ENCODE measurements at places on chromosomes 2 and 18.

DNA sequence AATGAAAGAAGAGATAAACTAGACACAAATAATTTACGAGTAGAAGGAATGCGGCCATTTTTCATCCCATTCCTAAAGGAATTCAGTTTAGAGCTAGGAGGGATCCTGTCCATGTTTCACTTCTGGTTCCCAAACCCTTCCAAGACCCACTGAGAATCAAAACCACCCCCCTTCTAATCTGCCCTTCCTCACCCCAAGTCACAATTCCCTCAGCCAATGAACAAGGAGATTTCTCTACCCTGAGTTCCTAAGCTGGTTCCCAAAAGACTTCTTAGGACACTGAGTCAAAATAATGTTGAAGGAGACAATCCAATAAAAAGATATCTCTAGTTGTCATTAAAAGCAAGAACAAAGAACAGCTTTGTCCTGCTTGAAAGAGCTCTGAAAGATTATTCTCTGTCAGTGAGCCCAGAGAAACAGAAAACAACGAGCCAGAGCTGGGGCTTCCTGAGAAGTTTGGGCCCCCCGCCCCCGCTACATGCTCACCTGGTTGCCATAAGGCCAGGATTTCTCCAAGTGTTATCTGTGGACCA lies 45.7 kb downstream of the STK39 start:
- DNase-seq, result no peak

DNA sequence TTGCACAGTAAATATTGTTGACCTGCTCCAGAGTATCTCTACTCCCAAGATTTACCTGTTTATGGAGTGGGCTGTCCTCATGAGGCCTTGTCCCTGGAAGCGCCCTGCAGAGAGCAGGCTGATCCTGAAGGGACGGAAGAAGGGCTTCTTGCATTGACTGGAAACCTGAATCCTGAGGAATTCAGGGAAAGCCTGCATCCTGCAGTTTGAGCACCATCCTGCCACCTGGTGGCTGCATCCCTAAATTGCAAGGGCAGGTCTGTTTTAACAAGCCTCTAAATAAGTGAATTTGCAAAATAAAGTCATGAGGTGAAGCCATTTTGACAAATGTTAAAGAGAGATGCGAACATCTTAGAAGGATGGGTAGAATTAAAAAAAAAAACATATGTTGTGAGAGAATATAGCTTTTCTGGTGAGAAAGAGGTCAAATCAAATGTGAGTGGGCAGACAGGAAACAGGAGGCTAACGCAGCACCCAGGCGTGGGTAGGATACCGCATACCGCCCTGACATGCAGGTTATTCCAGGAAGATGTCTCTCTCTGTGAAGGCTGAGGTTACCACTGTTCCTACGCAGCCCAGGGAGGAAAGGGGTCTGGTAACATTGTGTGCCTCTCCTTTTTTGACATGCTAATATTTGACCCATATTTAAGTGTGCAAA lies 754.9 kb downstream of the RNF144A start:
- peak; percentile 75 for DNase-seq

DNA sequence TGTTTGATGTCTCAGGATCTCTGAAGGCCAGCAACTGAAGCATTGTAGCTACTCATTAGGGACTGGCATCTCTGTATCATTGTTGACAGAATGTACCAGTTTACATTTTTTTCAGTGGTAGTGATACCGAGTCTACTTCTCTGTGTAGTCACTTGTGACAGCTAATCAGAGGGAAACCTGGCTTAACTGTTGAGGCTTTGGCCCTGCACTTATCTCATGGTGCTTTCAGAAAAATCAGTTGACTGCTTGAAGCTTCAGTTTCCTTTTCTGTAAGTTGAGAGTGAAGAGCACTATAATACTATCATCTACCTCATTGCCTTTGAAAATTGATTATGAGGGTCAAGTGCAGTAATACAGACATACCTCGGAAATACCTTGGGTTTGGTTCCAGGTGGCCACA lies 90.0 kb downstream of the COMMD1 start:
- DNase-seq, result no peak

DNA sequence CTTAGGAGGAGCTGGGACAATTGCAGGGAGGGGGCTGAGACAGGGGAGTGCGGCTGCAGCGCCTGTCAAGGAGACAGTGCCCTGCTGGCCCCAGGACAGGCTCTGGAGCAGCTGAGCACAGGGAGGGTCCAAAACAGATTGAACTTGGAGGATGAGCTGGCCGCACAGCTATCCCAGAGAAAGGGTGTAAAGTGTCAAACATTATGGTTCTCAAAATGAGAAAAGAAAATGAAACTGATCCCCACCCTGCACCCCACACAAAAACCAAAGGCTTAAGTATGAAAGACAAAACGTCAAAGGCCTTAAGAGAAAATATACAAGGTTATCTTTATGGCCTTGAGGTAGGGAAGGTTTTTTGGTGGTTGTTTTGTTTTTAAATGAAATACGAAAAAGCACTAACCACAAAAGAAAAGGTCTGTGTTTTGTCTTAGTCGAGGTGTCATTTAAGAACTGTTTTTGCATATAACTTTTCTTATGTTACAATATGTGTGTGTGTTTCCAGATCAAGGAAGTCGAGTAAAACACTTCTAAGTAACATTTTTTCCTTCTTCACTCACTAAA lies 111.8 kb downstream of the HDAC4 start:
- DNase-seq, result no peak

Measured in stimulated activated CD4-positive, alpha-beta T cell treated with anti-CD3 and anti-CD28 coated beads, Interleukin-2, amount 100 ng/mL, for 24 hours (primary cell).